Stimulated activated CD8-positive, alpha-beta memory T cell treated with anti-CD3 and anti-CD28 coated beads, Interleukin-4, amount 100 ng/mL, for 1 hour (primary cell): ENCODE measurements at places on chromosomes 2 and 18.
A peak's percentile ranks its signal among the peaks of the same experiment; 100 is the strongest.

GRCh38 chr2:10717628-10718027 is 3.8 kb upstream of the ATP6V1C2 start:
- DNase-seq: no peak

DNA sequence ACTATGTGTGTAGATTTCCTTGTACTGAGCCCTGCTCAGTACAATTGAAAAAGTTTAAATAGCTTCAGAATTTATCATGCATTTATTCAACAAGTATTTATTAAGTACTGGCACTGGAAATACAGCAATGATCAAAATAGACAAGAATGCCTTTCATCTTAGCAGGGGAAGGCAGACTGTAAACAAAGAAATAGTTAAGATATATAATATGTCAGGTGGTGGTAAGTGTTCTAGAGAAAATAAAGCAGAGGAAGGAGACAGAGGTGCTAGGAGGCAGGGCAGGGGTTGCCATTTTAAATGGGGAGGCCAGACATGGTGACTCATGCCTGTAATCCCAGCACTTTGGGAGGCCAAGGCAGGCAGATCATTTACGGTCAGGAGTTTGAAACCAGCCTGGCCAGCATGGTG is 13.6 kb upstream of the LIPG start:
- DNase-seq: no peak

GRCh38 chr2:1705557-1706076 is 38.7 kb downstream of the PXDN start:
- DNase-seq: no peak

DNA sequence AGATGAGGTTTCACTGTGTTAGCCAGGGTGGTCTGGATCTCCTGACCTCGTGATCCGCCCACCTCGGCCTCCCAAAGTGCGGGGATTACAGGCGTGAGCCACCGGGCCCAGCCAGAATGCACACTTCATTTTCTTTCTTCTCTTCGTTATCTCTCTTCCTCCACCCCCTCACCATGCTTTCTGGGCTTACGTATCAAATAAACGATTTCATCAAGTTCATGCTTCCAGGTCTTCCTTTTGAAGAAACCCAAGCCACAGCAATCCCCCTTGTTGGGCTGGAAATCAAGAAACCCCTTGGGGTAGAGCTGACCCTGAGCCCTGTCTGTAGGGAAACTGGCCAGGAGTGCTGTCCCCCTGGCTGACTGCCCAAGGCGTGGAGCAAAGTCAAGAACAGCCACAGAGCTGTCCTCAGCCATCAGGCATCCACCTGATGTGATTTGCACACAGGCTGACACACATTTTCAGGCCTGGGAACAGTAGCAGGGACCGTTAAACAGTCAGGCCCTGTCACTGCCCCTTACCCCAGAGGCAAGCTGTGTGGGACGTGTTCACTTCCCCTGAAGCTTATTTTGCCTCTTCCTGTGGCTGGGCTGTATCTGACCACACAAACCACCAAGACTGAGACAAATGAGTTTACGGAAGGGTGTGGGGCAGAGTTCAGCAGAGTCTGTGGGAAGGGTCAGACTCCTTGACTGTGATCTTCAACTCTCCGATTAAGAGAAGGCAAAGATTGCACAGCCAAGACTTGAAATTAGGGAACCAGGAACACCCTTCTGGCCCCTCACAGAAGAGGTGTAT is 15.1 kb upstream of the NMUR1 start:
- peak; percentile 41 for DNase-seq

GRCh38 chr2:224357098-224357901 is 44.6 kb downstream of the FAM124B start:
- peak; percentile 9 for DNase-seq

- no peak for DNase-seq
These were observed 6.9 kb upstream of the CRIM1 start for GRCh38 chr2:36348721-36349120.

- no peak for DNase-seq
These were observed 5.3 kb upstream of the CYP27C1 start for GRCh38 chr2:127225186-127225960.
